Muscle of leg (tissue), 16 donors: ENCODE measurements at places on chromosomes 16 and 17. TPM values are rescaled to one million over a fixed set of nuclear protein-coding genes. Genes with fewer than 3 reads are reported as not detected.

AOC2 gene
- 0.66 TPM for polyA plus RNA-seq

DNAI2 gene
- 0.12 TPM for polyA plus RNA-seq

OR2C1 gene
- polyA plus RNA-seq: 0.19 TPM

IGF2BP1 gene
- polyA plus RNA-seq: 21.6 TPM

ADAP2 gene
- polyA plus RNA-seq: 5.9 TPM

KRTAP17-1 gene
- polyA plus RNA-seq: not detected

SPATA32 gene
- polyA plus RNA-seq: not detected

CX3CL1 gene
- 4.8 TPM for polyA plus RNA-seq

WNT3 gene
- 2.7 TPM for polyA plus RNA-seq

CSH2 gene
- 0.31 TPM for polyA plus RNA-seq

RHBDL1 gene
- polyA plus RNA-seq: 2.1 TPM

HS3ST2 gene
- polyA plus RNA-seq: not detected

SRCIN1 gene
- 1.3 TPM for polyA plus RNA-seq

NTN3 gene
- 2.0 TPM for polyA plus RNA-seq

TSPAN10 gene
- 1.4 TPM for polyA plus RNA-seq

MPHOSPH6 gene
- 20.0 TPM for polyA plus RNA-seq

KRT25 gene
- not detected for polyA plus RNA-seq

EVPL gene
- 5.7 TPM for polyA plus RNA-seq

TMEM132E gene
- polyA plus RNA-seq: 0.14 TPM

HBA1 gene
- 1,237 TPM for polyA plus RNA-seq

TAT gene
- not detected for polyA plus RNA-seq

PTX4 gene
- 1.1 TPM for polyA plus RNA-seq

ACSM5 gene
- polyA plus RNA-seq: 0.18 TPM

MYO15A gene
- 0.88 TPM for polyA plus RNA-seq
